Posterior vena cava (tissue), 2 donors: ENCODE measurements at places on chromosomes 16 and 17. TPM values are rescaled to one million over a fixed set of nuclear protein-coding genes. Genes with fewer than 3 reads are reported as not detected.

Gene AARS1
- 77.2 TPM for total RNA-seq

Gene GDPD1
- total RNA-seq: 2.7 TPM

- no peak for DNase-seq
These were observed 24.5 kb downstream of the GPR142 start for GRCh38 chr17:74391771-74392170.

GRCh38 chr16:30368792-30369090 is 1.6 kb downstream of the TBC1D10B start:
- DNase-seq: no peak

DNA sequence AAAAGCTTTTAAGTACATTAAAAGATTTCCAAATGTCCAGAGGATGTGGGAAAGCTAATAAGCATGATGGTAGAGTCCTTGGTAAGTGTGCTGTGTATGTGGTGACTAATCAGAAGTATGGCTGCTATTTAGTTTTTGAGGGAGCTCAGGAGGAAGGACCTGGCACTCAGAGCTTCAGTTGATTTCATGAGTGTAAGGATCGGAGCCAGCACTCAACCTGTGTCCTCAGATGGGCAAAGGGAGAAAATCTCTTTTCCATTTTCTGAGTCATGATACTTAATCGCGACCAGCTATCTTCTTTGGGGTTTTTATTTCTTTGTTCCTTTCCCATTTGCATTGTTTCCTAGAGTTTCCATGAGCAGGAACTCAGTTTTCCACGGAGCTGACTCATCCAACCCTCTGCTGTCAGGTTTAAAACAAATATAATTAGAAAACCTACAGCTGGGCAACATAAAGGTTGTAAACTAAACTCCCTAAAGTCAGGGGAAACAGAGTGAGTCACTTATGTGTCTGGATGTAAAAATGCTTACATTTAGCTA is 125.4 kb downstream of the MAP2K6 start:
- no peak for DNase-seq

Gene C17orf75
- 14.3 TPM for total RNA-seq

GRCh38 chr17:48556229-48556575 is 11.3 kb upstream of the HOXB2 start:
- DNase-seq: no peak

- DNase-seq: peak; percentile 76
These were observed 7.4 kb upstream of the TMEM220 start for GRCh38 chr17:10737168-10737622.

DNA sequence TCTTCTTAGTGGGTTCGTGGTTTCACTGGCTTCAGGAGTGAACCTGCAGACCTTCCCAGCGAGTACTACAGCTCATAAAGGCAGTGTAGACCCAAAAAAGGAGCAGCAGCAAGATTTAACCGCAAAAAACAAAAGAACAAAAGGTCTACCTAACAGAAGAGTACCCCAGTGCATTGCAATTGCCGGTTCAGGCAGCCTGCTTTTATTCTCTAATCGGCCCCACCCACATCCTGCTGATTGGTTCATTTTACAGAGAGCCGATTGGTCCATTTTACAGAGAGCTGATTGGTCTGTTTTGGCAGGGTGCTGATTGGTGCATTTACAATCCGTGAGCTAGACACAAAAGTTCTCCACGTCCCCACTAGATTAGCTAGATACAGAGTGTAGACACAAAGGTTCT is 2.0 kb upstream of the ARRB2 start:
- no peak for DNase-seq

Gene INCA1
- 1.3 TPM for total RNA-seq

DNA sequence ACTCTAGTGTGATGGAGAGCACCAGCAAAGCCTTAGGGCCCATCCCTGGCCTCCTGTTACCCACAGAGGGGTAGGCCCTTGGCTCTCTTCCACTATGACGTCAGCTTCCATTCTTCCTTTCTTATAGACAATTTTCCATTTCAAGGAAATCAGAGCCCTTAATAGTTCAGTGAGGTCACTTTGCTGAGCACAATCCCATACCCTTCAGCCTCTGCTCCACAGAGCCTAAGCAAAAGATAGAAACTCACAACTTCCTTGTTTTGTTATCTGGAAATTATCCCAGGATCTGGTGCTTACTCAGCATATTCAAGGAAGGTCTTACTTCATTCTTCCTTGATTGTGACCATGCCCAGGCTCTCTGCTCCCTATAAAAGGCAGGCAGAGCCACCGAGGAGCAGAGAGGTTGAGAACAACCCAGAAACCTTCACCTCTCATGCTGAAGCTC is at the start of gene CCL8:
Gene CCL8, plus strand, starts transcription at position 397 of the 445 bp plus-strand sequence. CDS start 67 bp downstream, outside the sequence.
- DNase-seq: no peak

GRCh38 chr16:48538746-48539484 is 71.1 kb downstream of the N4BP1 start:
- peak; percentile 78 for DNase-seq

Gene ADAP2
- 28.1 TPM for total RNA-seq

- no peak for DNase-seq
These were observed 82.9 kb upstream of the DYNLRB2 start for GRCh38 chr16:80457871-80458270.

Gene OR1A2
- not detected for total RNA-seq

GRCh38 chr17:49987681-49988441 is 7.2 kb downstream of the DLX3 start:
- peak; percentile 68 for DNase-seq

DNA sequence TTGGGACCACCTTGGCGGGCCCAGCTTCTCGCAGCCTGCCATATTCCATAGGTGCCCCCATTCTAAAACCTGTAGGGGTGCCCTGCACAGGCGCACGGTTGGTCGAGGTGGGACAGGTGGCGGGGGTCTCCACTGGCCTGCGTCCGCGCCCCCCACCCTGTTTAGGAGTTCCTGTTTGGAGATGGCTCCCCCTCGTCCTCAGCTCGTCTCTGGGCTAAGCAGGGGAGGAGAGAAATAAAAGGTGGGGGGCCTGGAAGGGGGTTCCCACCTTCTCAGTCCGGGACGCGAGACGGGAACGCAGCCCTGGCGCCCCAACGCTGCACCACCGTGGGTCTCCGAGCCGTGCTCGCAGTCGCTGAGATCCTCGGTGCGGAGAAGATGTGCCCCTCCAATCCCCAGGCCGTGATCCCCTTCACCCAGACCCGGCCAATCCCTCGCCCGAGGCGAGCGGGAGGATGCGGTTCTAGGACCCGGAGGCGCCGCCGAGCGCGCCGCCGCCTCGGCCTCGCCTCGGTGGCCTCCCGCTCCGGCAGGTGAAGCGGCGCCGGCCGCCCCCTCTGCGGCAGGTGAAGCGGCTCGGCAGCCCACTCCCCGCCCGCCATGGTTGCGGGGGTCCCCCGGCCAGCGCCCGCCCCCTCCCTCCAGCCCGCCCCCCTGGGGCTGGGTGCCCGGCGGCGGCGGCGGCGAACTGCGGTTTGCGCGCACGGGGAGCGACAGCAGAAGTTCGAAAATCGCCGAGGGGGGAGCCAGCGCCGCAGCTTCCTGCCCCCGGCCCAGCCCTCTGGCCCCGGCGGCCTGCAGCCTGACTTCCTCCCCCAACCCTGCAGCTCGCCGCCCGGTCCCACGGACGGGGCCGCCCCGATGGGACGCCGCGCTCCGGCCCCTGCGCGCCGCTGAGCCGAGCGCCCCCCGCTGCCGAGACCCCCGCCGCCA is at the start of gene FMNL1:
Gene FMNL1, plus strand, starts transcription at position 805 of the 933 bp plus-strand sequence. CDS start 240 bp downstream, outside the sequence.
- peak; percentile 93 for DNase-seq

DNA sequence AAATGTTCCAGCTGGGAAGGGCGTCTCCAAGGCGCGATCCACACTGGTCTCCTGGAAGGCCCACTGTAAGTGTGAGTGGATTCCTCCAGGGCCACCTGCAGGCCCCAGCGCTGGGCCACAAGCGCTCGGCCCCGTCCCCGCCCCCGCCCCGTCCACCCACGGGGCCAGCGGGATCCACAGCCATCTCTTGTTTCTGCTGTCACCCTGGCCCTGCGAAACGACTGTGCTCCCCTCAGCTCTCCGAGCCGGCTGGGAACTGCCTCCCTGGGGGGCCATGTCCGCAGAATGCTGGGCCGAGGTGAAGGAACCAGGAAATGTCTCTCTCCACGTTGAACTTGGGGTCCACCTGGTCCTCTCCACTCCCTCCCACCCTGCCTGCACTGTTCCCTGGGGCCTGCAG is 1955.2 kb downstream of the TP53TG3F start:
- no peak for DNase-seq

Gene XAF1
- 51.5 TPM for total RNA-seq

GRCh38 chr16:55297062-55297909 is 26.7 kb upstream of the IRX6 start:
- DNase-seq: no peak

Gene MSLN
- total RNA-seq: 0.37 TPM

- DNase-seq: no peak
These were observed 179.5 kb downstream of the PHKB start for GRCh38 chr16:47640661-47641060.

DNA sequence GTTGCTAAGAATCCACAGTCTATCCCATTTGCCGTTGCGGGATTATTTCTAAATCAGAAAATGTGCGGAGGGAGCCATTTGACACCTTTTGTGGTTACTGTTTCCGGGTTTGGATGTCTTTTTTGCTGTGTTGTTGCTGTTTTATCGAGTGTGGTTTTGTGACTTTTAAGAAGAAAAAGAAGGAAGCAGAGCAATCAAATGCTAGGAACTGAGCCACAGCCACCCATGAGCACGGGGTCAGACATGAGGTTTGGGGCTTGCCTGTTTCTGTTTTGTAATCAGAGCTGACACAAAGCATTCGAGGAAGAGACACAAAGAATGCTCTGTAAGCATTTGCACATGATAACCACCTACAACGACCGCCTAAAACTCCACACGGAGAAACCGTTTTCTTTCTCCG is 53.1 kb upstream of the CHMP6 start:
- no peak for DNase-seq

DNA sequence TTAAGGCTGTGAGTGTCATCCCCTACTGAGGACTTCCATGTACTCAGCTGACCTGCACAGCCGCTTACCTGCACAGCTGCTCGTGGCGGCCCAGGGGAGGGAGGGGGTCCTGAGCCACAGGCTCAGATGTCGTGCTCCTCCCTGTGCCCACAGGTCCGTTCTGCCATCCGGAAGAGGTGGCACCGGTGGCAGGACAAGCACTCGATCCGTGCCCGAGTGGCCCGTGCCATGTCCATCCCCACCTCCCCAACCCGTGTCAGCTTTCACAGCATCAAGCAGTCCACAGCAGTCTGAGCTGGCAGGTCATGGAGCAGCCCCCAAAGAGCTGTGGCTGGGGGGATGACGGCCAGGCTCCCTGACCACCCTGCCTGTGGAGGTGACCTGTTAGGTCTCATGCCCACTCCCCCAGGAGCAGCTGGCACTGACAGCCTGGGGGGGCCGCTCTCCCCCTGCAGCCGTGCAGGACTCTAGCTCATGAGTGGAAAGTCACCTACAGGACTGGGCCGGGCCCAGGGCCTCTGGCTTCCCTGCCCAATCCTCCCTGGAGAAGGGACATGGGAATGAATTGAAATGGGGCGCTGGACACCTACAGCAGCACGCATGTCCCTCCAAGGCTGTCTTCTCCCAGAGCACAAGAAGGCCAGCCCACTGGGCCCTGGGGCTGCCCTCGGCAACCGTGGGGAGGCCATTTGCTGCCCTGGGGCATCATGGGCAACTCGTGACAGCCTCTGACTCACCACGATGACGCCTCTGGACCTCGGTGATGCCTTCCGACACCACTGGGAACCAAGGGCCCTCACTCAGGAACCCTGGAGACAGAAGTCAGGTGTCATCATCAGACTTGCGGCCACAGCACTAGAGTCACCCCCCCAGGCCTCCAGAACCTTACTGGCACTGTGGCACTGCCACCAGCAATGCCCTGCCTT is 9.9 kb upstream of the SPPL2C start:
- DNase-seq: no peak

DNA sequence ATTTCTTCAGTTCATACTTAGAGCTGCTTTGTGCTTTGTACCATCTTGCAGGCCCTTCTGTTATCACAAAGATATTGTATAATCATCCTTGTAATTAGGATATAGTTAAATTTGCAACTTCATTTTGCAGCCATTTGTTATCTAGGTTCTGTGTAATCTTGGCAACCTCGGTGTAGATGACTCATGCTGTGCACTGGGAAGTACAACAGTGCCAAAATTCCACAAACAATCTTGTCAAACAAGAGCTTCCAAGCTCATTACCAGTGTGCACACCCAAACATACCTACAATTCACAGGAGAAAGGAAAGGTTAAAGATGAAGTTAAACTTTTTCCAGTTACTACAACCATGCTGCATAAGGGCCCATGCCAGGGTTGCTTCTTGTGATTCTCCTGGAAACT is 1231.8 kb downstream of the CDH11 start:
- DNase-seq: no peak

Gene SLFN14
- not detected for total RNA-seq

DNA sequence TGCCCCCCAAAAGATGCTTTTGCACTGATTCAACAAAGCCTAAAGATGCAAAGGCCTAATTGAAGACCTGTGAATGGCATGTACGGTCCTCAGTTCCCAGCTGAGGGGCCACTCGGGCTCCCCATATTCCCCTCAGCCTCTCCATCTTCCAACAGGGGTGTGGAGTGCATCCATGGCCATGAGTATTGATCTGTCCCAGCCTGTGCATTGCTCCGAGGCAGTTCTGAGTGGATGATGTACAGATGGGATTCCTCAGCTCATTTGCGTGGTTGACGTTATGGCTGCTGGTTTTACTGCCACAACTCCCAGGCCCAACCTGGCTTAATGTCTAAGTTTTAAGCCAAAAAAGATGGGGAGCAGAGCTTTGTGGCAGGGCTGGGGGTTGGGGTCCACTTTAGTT is 162.7 kb upstream of the ZNF267 start:
- DNase-seq: no peak

Gene ZG16
- not detected for total RNA-seq

- no peak for DNase-seq
These were observed 279.6 kb downstream of the MAF start for GRCh38 chr16:79320956-79321355.

Gene ZNF597
- total RNA-seq: 2.5 TPM

Gene HOXB4
- 6.9 TPM for total RNA-seq

- DNase-seq: peak; percentile 1
These were observed 2.7 kb downstream of the LITAF start for GRCh38 chr16:11583889-11584565.

Gene HP
- total RNA-seq: 19.1 TPM

Gene SYT17
- 2.8 TPM for total RNA-seq

Gene MT1B
- not detected for total RNA-seq

Gene CARD14
- 0.24 TPM for total RNA-seq

Gene TMEM238L
- total RNA-seq: not detected

- no peak for DNase-seq
These were observed 50.5 kb downstream of the DYNLRB2 start for GRCh38 chr16:80591071-80591915.

DNA sequence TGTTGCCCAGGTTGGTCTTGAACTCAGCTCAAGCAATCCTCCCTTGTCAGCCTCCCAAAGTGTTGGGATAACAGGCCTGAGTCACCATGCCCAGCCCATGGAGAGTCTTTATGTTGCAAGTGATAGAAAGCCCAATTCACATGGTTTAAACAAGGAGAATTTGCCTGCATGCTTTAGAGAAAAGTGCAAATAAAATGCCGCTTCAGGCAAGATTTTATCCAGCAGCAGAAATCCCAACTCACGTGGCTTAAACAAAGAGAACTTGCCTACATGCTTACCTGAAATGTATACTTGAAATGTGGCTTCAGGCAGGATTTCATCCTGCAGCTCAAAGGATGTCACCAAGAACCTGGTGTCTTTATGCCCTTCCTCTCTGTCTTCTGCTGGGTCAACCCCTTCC is 28.8 kb upstream of the XYLT2 start:
- DNase-seq: no peak

Gene ALDH3A2
- 45.3 TPM for total RNA-seq

GRCh38 chr17:48597778-48598631 is 4.4 kb upstream of the HOXB5 start:
- no peak for DNase-seq
